ENCODE measurements at places on chromosomes 4 and X.

DNA sequence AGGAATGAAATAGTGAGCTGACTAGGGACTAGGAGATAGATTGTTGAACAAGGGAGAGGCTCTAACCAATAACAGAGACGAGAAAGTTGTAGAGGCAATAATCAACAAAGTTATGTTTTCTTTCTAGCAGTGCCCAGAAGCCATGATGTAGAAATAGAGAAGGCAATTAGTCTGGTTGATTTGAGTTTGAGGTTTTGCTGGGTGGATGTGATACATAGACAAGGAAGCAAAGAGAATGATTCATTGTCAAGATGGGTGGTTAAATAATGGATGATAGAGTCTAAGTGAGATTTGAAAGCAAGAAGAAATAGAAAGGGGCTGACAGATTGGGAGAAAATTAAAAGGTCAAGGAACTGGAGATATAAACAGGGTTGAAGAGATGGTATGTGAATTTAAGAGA is 11.2 kb downstream of the RBM41 start:
- no peak for DNase-seq

- DNase-seq: no peak
These were observed 97.2 kb upstream of the ADRA2C start for GRCh38 chr4:3668825-3669552.

- DNase-seq: no peak
These were observed 790 bp downstream of the CLGN start for GRCh38 chr4:140426610-140427105.

- DNase-seq: no peak
These were observed 466.6 kb upstream of the PABPC4L start for GRCh38 chr4:134668237-134668636.

DNA sequence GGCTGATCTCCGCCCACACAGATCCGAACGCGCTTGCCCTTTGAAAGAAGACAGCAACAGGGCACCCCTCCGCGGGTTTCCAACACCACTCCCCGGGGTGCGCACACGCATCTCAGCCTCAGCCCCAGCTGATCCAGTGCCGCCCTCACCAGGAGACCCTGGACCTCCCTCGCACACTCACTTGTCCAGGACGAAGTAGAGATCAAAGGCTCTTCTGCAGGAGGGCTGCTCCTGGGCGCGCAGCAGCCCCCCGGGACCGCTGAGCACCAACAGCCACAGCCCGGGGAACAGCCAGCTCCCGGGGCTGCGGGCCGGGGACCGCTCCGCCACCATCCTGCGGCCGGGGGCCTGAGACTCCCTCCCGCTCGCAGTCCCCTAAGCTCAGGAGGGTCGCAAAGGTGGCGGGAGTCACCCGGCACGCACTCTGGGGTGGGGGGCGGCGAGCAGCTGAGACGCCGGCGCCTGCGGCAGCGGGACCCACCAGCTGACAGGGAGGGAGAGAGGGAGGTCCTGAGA is 743 bp downstream of the ANTXR2 start:
- no peak for DNase-seq

GRCh38 chr4:82584931-82585330 is 23.1 kb upstream of the TMEM150C start:
- DNase-seq: no peak

- DNase-seq: no peak
These were observed 73.3 kb downstream of the FRYL start for GRCh38 chr4:48706736-48707135.

DNA sequence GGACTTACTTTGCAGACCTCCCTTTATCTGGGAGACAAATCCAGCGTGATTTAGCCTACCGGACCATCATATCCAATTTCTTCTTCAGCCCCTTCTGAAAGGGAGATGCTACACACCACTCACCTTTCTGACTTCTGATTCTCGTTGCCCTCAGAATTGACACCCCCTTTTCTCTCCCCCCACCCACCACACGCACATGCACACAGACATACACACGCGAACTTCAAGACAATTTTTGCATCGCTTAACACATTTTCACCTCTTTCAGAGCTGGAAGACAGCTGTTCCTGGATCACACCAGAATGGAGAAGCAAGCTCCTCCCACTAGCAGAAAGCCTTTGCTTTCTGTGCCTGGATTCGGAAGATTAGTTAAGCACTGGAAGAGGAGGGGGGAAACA is 1.0 kb upstream of the SNCA start:
- peak; percentile 61 for DNase-seq

GRCh38 chr4:77002321-77003107 is 53.0 kb downstream of the SEPTIN11 start:
- no peak for DNase-seq

GRCh38 chr4:16626945-16627344 is 271.5 kb downstream of the LDB2 start:
- no peak for DNase-seq

DNA sequence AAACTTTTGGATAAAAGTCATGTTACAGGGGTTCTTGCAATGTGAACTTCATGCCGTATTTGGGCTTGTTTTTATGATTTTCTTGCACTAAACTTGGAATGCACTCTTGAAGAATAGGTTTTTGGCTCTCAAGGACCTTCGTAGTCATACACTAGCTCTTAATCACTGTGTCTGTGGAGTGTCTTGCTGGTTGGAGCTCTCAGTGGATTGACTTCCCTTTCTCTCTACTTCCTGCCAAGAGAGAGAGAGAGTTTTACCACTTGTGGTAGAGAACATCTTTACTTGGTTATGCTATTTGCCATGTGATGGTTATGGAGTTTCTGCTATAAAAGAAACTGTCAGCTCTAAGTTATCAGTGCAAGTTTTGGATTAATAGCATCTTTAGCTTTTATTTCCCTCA is 112.4 kb downstream of the BMPR1B start:
- DNase-seq: no peak

GRCh38 chr4:22708961-22709360 is 16.2 kb downstream of the GBA3 start:
- no peak for DNase-seq

GRCh38 chrX:69100478-69100877 is 64.8 kb downstream of the PJA1 start:
- no peak for DNase-seq

DNA sequence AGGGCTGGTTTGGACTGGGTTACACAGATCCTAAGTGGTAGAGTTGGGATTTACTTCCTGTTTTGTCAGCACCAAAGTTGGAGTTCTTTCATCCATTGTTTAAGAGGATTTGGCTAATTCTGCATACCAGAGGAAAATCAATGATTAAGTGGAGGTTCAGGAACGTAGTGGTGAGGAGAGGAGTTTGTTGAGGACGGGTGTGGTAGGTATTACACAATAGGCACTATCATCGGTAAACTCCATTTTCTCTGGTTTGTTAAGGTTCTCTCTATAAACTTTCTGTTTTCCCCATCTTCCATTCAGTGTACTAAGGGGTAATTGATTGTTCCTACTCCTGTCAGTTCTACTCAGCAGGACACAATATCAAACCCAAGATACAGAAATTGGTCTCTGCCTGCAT is 107.5 kb upstream of the VCX2 start:
- no peak for DNase-seq

GRCh38 chr4:68748181-68748991 is 67.4 kb upstream of the UGT2B10 start:
- DNase-seq: no peak

GRCh38 chr4:90498175-90498574 is 371.0 kb downstream of the CCSER1 start:
- no peak for DNase-seq

- DNase-seq: peak; percentile 18
These were observed 109.3 kb upstream of the DGKK start for GRCh38 chrX:50579955-50580354.

DNA sequence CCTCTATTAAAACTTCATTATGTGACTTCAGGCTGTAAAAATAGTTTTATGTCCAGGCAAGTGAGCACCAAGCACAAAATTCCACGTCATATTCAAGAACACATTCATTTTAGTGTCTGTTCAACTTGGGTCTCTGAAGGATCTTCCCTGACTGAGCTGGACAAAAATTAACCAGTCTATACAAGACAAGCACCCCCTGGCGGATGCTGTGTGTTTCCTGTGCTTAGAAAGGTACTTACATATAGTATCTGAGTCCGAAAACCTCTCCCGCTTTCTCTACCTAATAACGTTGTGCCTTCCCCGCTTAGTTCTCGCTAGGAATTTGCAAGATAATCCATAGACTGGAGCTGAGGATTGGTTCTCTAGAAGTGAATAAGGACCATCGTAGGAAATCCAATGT is 2214.5 kb upstream of the TENM3 start:
- DNase-seq: no peak

DNA sequence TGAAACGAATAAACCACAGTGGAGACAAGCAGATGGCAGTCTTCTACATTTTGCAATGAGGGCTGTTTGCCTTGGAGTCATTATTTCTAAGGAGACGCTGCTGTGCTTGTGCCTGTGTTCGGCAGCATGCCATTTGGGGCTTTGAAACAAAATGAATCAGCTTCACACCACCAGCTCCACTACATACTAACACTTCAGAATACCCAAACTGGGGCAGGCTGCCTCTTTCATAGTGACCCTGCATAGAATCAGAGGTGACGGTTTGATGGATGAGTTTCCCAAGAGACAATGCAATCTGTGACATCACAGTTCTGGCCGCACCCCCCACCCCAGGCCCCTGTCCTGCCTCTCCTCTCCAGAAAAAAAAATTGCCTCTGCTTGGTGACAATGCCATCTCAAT is 57.1 kb upstream of the MID1 start:
- DNase-seq: no peak

- DNase-seq: no peak
These were observed 14.8 kb upstream of the SPON2 start for GRCh38 chr4:1187182-1187581.

DNA sequence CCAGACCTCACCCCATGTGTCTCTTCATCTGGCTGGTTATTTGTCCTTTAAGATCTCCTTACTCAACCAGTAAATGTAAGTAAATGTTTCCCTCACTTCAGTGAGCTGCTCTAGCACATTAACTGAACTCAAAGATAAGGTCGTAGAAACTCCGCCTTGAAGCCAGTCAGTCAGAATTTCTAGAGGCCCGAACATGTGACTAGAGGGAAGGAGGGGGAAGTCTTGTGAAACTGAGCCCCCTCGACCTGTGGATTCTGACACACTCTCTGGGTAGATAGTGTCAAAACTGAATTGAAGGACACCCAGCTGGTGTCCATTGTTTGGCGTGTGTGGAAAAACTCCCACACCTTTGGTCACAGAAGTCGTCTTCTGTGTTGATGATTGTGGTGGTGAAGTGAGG is 933.9 kb downstream of the ADGRL3 start:
- DNase-seq: no peak

GRCh38 chrX:63959975-63960374 is 175.0 kb upstream of the ARHGEF9 start:
- no peak for DNase-seq

GRCh38 chrX:46543441-46543840 is 1.8 kb downstream of the ZNF674 start:
- DNase-seq: no peak
